RWPE1 (cell line): ENCODE measurements at places on chromosomes 3 and 15.
A peak's percentile ranks its signal among the peaks of the same experiment; 100 is the strongest.

DNA sequence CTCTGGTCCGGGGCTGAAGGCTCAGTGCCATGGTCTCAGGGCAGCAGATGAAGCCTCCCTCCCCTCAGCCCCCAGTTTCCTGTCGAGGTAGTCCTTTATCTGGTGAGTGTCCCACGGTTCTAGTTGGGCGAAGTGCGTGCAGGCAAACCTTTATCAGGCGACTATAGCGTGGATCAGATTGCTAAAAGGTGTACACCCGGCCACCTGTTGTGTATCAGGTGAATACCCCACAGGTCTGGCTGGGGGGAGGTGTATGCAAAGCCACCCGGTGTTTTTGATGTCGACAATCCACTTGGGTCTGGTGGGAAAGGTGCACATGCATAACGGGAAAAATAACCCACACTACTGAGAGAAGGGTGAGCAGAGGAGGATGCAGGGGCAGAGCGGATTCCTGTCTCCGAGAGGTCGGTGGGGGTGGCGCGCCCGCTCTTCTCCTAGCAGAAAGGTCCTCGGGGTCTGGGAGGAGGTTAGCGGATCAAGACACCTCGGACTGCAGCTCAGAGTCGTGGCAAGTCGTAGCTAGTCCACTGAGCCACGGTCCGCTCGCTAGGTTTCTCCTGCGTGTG lies 507 bp downstream of the SLC12A6 start:
- DNase-seq: no peak

- DNase-seq: no peak
Measured at GRCh38 chr15:31343831-31344230, 17.2 kb downstream of the KLF13 start.

DNA sequence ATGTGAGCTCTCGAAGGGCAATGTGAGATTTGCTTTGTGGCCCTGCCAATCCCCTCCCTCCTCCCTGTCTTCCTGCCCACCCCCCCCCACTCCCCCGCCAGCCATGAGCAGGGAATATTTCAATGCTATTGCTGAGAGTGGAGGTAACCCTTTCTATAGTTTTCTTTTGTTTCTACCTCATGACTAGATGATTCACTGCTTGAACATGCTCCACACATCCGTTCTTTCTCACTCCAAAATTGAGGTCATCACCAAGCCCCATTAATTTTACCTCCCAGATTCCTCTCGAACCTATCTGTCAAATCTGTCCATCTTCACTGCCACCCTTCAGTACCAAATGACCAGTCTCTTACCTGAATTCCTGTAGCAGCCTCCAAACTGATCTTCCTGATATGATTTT lies 12.2 kb downstream of the ZNF774 start:
- peak; percentile 89 for DNase-seq

- no peak for DNase-seq
Measured at GRCh38 chr15:39638041-39638440, 57.2 kb downstream of the THBS1 start.
